ENCODE measurements at places on chromosomes 1 and 21.

DNA sequence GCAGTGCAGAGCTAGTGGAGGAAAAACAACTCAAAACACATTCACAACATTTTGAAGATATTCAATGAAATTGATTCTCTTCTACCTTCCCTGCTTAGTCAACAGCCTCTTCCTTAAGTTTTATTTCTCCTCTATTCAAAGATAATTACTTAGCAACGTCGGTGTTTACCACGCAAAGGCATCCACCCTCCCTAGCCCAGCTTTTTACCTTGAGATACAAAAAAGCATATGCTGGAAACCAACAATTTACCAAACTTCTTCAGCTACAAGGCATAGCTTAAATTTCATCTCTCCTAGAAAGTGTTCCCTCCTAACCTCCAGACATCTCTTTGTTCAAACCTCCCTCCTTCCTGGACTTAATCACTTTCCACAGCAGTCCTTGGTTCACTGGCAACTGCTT, 102.8 kb upstream of the SOD1 start:
- no peak for DNase-seq

GRCh38 chr1:11690397-11691301, 861 bp upstream of the DRAXIN start:
- no peak for DNase-seq

DNA sequence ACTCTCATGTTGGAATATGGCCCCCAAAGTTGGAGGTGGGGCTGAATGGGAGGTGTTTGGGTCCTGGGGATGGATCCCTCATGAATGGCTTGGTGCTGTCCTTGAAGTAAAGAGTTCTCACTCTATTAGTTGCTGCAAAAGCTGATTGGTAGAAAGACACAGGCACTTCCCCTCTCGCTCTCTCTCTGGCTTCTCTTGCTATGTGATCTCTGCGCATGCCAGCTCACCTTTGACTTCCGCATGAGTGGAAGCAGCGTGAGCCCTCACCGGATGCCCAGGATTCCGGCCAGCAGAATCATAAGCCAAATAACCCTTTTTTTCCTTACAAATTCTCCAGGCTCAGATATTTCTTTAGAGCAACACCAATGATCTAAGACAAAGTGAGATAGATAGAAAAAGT, 20.9 kb upstream of the CCSAP start:
- DNase-seq: no peak

DNA sequence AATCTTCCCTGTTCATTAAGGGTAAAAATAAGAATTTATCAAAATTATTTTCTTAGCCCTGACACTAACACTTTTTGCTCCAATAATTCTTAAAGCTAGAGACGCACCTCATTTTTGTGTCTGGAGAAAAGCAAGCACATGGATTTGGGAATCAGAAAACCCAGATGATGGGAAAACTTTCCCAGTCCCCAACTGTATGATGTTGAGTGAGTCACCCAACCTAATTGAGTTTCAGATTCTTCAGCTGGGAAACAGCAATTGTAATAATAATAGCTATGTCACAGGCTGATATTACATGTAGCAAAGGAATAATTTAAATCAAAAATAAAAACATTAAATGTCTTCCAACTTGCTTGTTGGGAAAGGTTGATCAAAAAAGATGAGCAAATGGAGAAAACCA, 159.0 kb downstream of the MIS18A start:
- DNase-seq: no peak

DNA sequence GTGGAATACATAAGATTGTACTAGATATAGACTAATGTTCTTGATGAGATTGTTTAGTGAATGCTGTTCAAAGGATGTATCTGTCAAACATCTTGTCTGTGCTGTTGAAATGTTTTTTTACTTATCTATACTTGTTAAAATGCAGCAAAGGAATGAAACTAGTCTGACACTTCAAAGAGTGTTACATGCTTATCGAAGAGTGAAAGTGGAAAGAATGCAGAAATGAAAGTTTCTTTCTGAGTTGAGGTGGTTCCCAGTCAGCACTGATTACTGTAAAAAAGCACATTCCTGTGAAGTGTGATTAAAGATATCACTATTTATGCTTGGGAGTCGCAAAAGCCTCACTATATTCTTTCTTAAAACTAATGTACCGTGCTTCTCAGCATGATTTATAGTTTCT, 1225.2 kb downstream of the NCAM2 start:
- DNase-seq: no peak

- no peak for DNase-seq
Measured at GRCh38 chr1:1093610-1093943, 19.5 kb upstream of the RNF223 start.

Measured in stimulated activated CD4-positive, alpha-beta T cell treated with anti-CD3 and anti-CD28 coated beads, Interleukin-4, amount 100 ng/mL, for 48 hours (primary cell).